ENCODE measurements at places on chromosomes 16 and 17.

- DNase-seq, result no peak
Measured at GRCh38 chr17:81928544-81929252, 1.2 kb upstream of the MAFG start.

GRCh38 chr17:50660887-50661345, 26.2 kb downstream of the ABCC3 start:
- no peak for DNase-seq

GRCh38 chr17:3527468-3527867, 30.1 kb downstream of the TRPV3 start:
- no peak for DNase-seq

- DNase-seq, result no peak
Measured at GRCh38 chr17:56908001-56908542, 5.8 kb downstream of the TRIM25 start.

GRCh38 chr17:69424287-69425041, 10.0 kb downstream of the MAP2K6 start:
- DNase-seq, result no peak

GRCh38 chr17:71558901-71559300, 561.9 kb upstream of the SOX9 start:
- DNase-seq, result no peak

DNA sequence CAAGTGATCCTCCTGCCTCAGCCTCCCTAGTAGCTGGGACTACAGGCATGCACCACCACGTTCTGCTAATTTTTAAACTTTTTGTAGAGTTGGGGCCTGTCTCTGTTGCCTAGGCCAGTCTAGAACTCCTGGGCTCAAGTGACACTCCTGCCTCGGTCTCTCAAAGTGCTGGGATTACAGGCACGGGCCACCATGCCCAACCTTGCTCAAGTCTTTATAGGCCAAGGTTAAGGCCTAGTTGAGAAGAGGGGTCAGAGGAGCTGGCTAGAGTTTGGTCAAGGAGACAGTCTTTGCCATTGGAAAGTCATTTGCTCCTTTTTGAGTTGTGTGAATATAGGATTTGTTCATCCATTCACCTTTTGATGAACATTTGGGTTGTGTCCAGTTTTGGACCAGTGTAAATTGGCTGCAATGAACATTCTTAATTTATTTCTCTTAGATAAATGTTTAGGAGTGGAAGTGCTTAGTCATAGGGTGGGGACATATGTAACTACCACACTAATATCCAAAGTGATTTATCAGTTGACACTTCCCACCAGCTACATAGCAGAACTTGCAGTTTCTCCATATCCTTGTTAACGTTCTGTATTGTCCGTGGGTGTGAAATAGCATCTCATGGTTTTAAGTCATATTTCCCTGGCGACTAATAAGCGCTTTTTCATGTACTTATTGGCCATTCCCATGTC, 30.7 kb upstream of the ARHGAP17 start:
- no peak for DNase-seq

Data from activated CD4-positive, alpha-beta T cell treated with anti-CD3 and anti-CD28 coated beads, Interleukin-2, amount 50 U/mL, for 4 hours (primary cell).